ENCODE measurements at places on chromosomes 11 and 22. TPM values are rescaled to one million over a fixed set of nuclear protein-coding genes. Genes with fewer than 3 reads are reported as not detected.
A peak's percentile ranks its signal among the peaks of the same experiment; 100 is the strongest.

FREY1 gene
- total RNA-seq: 3.9 TPM

MPZL2 gene
- 0.49 TPM for total RNA-seq

PRAME gene
- not detected for total RNA-seq

TIGD3 gene
- 0.70 TPM for total RNA-seq

SLC43A3 gene
- total RNA-seq: 17.0 TPM

DEUP1 gene
- not detected for total RNA-seq

KCTD21 gene
- 2.7 TPM for total RNA-seq

ZFTA gene
- total RNA-seq: 5.3 TPM

TTC38 gene
- total RNA-seq: 251 TPM

BEST1 gene
- 1.4 TPM for total RNA-seq

YPEL4 gene
- total RNA-seq: 1.3 TPM

CFAP300 gene
- total RNA-seq: not detected

DRD4 gene
- total RNA-seq: 0.49 TPM

H19 gene
- total RNA-seq: not detected

ZNF214 gene
- total RNA-seq: not detected

GRCh38 chr11:26858098-26858497 is 135.8 kb upstream of the FIBIN start:
- DNase-seq: no peak

- no peak for DNase-seq
Measured at GRCh38 chr11:111631666-111632039, 29.4 kb downstream of the SIK2 start.

DNA sequence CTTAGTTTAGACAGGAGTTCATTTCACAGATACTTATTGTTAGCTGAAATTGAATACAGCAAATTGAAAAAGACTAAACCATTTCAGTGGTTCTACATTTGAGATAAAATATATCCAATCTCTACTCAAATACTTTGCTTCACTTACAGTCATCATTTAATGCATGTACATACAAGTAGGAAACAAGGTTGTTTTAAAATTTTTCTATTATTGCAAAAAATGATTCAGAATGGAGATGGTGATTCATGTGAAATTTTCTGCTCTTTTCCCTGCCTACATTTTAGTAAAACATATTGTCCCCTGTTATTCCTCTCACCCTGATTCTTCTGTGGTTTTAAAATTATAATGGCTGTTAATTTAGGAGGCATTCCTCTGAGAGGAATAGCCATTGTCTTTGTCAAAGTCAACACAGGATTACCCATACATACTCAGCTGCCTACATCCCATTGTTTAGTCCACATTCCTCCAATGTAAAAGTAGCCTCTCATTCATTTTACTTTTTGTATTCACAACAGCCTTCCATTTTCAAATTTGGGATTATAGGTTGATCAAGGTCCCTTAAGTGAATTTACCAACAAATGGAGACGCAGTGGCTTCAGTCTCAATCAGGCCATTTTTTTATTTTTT is 60.1 kb downstream of the TRPC6 start:
- no peak for DNase-seq

DNA sequence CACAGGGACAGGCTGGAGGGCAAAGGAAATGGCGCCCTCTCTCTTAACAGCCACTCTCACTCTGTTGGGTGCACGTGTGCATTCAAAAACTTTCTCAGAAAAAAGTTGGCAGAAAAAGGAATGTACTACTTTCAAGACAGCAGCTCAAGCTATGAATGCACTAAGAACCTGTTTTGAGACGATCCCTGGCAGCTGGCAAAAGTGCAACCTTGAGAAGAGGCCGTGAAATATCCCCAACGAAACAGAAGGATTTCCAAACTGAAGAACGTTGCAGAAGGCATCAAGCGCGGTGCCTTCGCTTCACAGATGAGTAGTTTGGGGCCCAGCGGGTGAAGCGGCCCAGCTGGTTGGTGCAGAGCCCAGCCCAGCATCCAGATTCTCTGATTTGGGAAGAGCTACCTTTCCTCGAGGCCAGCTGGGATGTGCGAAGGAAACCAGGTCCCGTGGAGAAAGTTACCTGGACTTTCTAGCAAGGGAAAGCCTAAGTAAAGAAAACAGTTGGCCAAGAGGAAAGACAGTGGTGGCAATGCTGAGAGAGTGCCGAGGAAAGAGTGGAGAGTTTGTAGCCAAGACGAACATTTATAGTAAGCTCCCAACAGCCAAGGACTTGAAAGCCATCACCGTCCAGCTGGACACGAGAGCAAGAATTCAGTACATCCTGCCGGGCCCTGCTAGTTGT is 16.3 kb downstream of the IFT27 start:
- DNase-seq: no peak

GRCh38 chr11:86749821-86750401 is 50.4 kb upstream of the PRSS23 start:
- DNase-seq: no peak

DNA sequence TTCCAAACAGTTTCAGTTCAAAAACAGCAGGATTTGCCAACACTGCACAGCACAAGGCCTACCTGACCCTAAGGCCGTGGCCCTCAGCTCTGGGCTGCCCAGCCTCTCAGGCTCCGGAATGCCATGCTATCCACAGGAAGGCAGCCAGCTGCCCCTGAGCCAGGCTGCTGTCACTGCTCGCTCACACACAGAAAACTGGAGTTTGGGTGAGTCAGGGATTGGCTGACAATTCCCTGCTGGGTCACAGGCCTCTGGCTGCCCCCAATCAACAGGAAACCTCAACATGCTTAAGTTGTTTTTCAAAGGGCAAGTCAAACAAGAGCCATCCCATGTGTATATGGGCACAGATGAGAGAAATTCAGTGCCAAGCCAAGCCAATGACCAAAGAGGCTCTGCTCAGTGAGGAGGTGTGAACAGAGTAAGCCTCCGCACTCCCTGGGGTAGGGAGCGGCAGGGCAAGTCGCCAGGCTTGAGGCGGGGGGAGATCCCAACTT is 50.2 kb downstream of the RPL27A start:
- DNase-seq: no peak

GRCh38 chr11:131389582-131389981 is 19.2 kb downstream of the NTM start:
- DNase-seq: no peak

- peak; percentile 36 for DNase-seq
Measured at GRCh38 chr11:47887910-47888569, 39.9 kb upstream of the NUP160 start.

- DNase-seq: no peak
Measured at GRCh38 chr11:31424652-31425051, 55.0 kb downstream of the DNAJC24 start.

GRCh38 chr11:61042961-61043540 is 59.2 kb upstream of the CD5 start:
- no peak for DNase-seq

- no peak for DNase-seq
Measured at GRCh38 chr11:44531636-44532035, 33.8 kb upstream of the CD82 start.

DNA sequence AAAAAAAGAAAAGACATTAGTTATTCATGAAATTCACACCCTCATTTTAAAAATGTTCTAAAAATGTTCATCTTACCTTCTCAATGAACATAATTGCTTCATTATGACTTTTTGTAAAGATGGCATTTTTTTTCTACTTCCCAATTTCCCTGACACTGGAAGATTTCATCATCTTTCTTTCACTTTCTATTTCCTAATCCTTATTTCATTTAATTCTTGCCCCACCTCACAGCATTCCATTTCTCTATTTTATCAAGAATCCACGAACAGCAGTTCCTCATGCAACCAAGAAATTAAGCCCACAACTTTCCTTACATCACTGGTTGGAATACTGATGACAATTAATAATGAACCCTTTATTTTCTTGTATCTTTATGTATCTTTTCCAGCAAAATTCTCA is 1.9 kb downstream of the PATL1 start:
- DNase-seq: no peak

GRCh38 chr22:24848559-24849168 is 42.7 kb downstream of the SGSM1 start:
- DNase-seq: no peak

- DNase-seq: no peak
Measured at GRCh38 chr11:774873-775592, 2.3 kb downstream of the GATD1 start.

DNA sequence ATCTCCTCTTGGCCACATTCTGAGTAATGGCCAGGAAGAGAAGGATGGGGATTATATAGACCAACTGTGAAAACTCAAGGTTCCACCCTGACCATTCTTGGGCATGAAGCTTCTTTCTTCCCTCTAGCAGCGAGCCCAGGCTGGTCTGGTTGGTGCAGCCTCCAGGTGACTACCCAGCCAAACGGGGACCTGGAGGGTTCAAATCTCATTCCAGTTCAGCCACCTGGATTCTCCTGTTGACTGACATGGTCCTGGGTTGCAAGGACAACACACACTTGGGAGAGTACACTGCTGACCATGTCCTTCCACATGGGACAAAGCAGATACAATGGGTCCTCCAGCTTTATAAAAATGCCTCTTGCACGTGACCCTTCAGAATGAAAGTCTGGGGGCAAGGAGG is 67.0 kb downstream of the SHANK2 start:
- DNase-seq: no peak

DNA sequence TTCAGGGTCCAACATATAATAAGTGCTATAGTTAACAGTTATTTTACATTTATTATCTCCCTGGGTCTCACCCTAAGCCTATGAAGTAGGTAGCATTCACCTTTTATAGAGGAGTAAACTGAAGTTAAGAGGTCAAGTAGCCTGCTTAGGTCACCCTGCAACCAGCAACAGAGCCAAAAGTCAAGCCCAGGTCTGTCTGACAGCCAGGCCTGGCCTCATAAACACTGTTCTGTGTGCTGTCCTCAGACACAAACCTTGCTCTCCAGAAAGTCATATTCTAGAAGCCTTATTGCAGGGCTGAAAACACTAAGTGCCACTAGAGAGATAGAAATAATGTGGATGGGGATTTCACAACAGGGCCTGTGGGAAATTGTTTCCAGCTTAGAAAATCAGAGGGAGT is 59.3 kb downstream of the BDNF start:
- no peak for DNase-seq

DNA sequence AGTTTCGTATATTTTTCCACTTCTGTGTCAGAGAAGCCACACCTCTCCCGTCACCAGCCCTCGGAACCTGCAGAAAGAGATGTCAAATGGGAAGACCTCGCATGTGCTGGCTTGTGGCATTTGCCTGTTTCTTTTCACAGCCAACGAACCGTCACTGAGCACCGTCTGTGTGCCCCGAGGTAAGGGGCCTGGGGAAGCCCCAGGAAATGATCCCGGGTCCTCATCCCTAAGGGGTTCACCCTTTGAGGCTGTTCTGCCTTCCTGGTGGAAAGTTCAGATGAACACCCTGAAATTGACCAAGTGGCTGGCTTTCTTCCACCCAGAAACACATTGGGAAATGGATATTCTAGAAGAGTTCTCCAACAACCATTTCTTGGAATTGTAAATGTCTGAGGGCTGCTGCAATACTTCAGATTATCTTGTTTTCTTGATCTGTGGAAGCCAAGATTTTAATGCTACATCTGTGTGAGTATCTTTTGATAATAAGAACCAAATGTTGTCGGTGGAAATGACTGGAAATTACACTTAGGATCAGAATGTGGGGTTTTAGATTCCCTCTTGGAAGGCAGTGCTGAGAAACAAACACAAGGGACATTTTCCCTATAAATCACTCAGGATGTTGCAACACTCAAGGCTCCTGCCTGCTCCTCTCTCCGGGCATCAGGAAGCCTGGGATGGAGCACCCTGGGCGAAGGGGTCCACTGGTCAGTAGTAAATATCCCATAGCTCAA is 37.6 kb downstream of the RIBC2 start:
- DNase-seq: no peak

- DNase-seq: no peak
Measured at GRCh38 chr11:94525546-94526324, 13.5 kb downstream of the C11orf97 start.

GRCh38 chr11:40293655-40294348 is 1165.7 kb downstream of the LRRC4C start:
- peak; percentile 15 for DNase-seq
